Natural killer cell treated with Interleukin-12 subunit alpha and Interleukin-12 subunit beta and Interleukin-15 and Interleukin-18, amount 100 ng/mL, for 72 hours (primary cell): ENCODE measurements at places on chromosomes 16 and 17. TPM values are rescaled to one million over a fixed set of nuclear protein-coding genes. Genes with fewer than 3 reads are reported as not detected.

Gene C17orf100
- 1.5 TPM for total RNA-seq

Gene DNAI2
- not detected for total RNA-seq

Gene STX1B
- total RNA-seq, result 0.50 TPM

Gene TCAP
- 2.1 TPM for total RNA-seq

Gene HOXB8
- total RNA-seq, result not detected

Gene MYH13
- not detected for total RNA-seq

Gene PSMC3IP
- total RNA-seq, result 41.3 TPM

Gene TBC1D3C
- total RNA-seq, result not detected

GRCh38 chr17:382644-383533 lies 30.3 kb upstream of the RPH3AL start:
- H3K27me3 ChIP-seq, result peaks cover 20% of the 10 kb centered on the region
- H3K4me3 ChIP-seq, result peak overlapping the region; percentile 71
- peak overlapping the region; percentile 5 for H3K27ac ChIP-seq
- peaks cover 18% of the 10 kb centered on the region for H3K4me1 ChIP-seq

DNA sequence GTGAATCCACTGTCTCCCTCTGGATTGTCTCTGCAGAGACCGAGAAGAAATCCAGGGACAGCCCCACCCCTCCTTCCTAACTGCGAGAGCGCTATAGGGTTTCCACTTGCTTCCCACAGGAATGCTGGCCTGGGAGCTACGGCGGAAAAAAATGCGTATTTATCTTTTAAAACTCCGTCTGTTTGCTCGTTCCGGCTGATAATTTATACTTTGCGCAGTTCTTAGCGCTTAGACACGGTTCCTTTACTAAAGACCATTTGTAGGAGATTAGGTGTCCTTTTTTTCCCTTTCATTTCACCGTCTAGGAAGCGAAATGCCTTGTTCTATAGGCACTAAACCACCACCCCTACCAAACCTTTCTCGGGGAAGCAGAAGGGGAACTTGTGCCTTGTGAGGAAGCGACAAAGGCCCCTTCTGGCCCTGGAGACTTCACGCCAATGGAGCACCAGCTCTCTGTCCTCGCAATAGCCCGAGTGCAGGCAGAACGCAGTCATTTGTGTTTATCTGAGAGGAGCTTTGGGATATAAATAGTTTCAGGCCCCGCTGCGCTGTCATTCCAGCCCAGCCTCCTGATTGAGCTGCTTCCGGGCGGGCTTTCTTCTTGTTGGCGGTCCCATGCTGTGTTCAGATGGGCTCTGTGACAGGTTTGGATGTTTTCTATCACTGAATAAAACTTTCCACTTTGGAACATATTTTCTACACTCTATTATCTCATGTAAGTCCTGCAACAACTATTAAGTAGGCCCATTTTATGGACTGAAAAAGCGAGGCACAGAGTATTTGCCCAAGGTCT lies 791 bp upstream of the SUPT4H1 start:
- peaks cover 49% of the 10 kb centered on the region for H3K4me1 ChIP-seq
- no peak for DNase-seq
- peaks cover 41% of the 10 kb centered on the region for H3K36me3 ChIP-seq
- H3K27ac ChIP-seq, result peak overlapping the region; percentile 98
- no peaks in the 10 kb centered on the region for H3K27me3 ChIP-seq

DNA sequence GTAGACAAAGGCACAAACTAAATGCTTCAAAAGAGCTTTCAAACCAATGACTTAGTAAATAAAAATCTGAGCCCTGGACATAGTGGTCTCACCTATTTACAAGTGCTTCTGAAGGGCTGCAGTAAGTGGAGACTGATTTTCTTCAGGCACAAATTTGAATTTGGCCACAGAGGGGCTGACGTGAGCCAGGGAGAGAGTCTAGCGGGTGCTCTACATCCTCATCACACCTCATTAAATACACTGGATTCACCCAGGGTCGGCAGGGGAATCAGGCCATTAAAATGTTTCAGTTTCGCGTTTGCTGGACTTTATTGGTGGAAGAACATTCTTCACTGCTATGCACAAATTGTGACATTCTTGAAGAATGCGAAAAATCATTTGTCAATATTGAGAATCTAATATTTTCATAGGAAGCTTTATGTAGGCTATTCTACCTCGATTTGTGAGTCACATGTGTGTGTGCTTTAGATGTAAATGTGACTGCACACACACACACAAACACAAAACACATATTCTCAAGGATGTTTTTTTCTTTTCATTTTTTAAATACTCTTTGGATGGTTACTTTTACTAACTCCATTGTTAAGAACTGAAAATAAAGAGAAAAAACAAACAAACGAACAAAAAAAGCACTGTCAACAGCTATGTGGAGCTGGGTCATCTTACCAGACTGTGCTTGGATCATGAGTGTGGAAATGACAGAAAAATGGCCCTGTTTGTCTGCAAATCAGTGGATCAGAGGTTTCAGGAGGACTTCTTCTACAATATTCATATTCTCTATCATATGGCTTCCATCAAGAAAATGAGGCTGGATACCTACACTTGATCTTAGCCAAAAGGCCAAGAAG lies 58.9 kb downstream of the CDH11 start:
- no peaks in the 10 kb centered on the region for H3K4me1 ChIP-seq
- H3K4me3 ChIP-seq, result no peak overlapping the region
- no peaks in the 10 kb centered on the region for H3K36me3 ChIP-seq

DNA sequence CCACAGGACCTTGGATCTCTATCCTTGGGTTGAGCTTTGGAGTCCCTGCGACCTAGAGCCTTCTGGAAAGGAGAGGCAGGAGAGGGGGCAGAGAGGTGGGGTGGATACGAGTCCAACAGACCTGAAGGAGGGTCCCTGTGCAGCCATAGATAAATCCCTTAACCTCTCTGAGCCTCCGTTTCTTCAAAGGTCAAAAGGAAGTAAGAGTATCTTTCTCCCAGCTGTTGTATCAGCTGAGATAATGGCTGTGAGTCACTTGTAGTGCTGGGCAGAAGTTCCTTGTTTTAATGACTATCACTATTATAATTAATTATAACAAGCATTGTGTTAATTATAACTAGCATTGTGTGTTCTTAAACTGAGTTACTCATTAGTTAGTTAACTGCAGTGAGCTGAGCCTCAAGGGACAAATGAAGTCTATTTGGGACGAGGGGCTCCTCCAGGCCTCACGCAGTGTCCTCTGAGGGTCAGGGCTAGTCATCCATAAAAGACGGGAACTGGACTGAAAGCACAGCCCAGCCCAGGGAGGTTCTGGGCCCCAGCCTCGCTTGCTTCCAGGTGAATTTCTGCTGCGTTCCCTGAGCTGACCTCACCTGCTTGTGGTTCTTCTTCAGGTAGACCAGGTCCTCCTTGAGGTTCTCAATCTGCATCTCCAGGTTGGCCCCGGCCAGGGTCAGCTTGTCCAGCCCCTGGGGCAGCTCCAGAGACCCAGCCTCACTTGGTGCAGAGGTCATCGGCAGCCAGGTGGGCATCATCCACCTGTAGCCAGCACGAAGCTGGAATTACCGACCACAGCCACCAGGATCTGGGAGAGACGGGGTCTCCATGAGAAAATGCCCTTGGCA lies 5.7 kb upstream of the KRT17 start:
- no peaks in the 10 kb centered on the region for H3K27me3 ChIP-seq
- no peak overlapping the region for H3K4me3 ChIP-seq
- H3K4me1 ChIP-seq, result no peaks in the 10 kb centered on the region
- H3K36me3 ChIP-seq, result no peaks in the 10 kb centered on the region
- no peak overlapping the region for H3K27ac ChIP-seq
- DNase-seq, result no peak

- H3K27me3 ChIP-seq, result no peaks in the 10 kb centered on the region
- peak overlapping the region; percentile 78 for H3K4me3 ChIP-seq
- H3K27ac ChIP-seq, result peak overlapping the region; percentile 63
- H3K4me1 ChIP-seq, result peaks cover 31% of the 10 kb centered on the region
- DNase-seq, result peak; percentile 82
Measured at GRCh38 chr16:50665128-50665878, 15.8 kb downstream of the SNX20 start.

- H3K4me3 ChIP-seq, result no peak overlapping the region
- DNase-seq, result no peak
- peaks cover 53% of the 10 kb centered on the region for H3K27me3 ChIP-seq
- H3K36me3 ChIP-seq, result no peaks in the 10 kb centered on the region
Measured at GRCh38 chr16:22728167-22728836, 85.7 kb upstream of the HS3ST2 start.

DNA sequence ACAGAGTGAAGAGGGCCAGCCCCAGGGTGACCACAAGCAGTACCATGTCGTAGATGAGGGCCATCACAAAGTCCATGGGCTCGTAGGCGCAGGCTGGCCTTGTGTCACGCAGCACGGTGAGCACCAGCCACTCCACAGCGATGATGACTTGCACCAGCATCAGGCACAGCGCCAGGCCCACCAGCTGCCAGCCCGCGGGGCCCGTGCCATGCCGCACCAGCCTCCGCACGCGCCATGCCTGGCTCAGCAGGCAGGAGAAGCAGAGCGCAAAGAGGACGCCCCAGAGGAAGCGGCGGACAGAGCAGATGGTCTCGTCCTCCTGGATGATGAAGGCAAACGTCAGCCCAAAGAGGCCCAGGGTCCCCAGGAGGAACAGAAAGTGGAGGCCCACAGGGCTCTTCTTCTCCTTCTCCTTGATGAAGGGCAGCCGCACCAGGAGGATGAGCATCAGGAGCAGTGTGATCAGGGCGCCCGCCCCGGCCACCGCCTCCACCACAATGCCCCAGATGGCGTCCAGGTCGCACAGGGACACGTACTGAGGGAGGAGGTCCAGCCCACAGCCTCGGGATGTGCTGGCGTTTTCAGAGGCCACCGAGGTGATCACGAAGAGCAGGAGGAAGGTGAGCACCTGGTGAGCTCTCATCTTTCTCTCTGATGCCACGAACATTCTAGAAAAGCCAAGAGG lies 12.3 kb downstream of the GPRC5B start:
- no peak overlapping the region for H3K4me3 ChIP-seq
- peaks cover 10% of the 10 kb centered on the region for H3K27me3 ChIP-seq
- no peaks in the 10 kb centered on the region for H3K4me1 ChIP-seq
- DNase-seq, result no peak

- H3K27me3 ChIP-seq, result peaks cover 40% of the 10 kb centered on the region
- no peaks in the 10 kb centered on the region for H3K4me1 ChIP-seq
- no peak for DNase-seq
- no peak overlapping the region for H3K4me3 ChIP-seq
- no peaks in the 10 kb centered on the region for H3K36me3 ChIP-seq
Measured at GRCh38 chr17:43740541-43740940, 18.1 kb downstream of the SOST start.

- H3K4me3 ChIP-seq, result peak overlapping the region; percentile 84
- DNase-seq, result no peak
- peaks cover 33% of the 10 kb centered on the region for H3K4me1 ChIP-seq
- H3K27ac ChIP-seq, result peak overlapping the region; percentile 78
- peaks cover 4% of the 10 kb centered on the region for H3K36me3 ChIP-seq
- H3K27me3 ChIP-seq, result no peaks in the 10 kb centered on the region
Measured at GRCh38 chr16:30557707-30557956, 542 bp downstream of the ZNF764 start.

DNA sequence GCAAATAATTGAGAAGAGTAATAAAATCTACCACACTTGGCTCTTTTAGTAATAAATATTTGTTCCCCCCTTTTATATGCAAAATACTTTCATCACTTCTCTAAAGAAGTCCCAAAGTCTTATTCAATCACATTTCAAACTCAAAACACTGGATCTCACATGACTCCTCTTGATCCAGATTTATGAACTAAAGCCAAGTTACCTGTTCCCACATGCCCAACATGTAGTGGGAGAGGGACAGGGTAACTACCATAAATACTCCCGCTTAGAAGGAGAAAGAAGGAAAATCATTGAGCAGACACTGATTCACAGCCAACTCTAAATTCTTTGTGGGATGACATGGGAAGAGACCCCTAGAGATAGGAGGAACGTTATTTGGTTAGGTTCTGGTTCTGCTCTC lies 64.9 kb upstream of the PMFBP1 start:
- no peak overlapping the region for H3K4me3 ChIP-seq
- no peak for DNase-seq
- H3K4me1 ChIP-seq, result no peaks in the 10 kb centered on the region
- peaks cover 4% of the 10 kb centered on the region for H3K27me3 ChIP-seq
- H3K36me3 ChIP-seq, result no peaks in the 10 kb centered on the region

DNA sequence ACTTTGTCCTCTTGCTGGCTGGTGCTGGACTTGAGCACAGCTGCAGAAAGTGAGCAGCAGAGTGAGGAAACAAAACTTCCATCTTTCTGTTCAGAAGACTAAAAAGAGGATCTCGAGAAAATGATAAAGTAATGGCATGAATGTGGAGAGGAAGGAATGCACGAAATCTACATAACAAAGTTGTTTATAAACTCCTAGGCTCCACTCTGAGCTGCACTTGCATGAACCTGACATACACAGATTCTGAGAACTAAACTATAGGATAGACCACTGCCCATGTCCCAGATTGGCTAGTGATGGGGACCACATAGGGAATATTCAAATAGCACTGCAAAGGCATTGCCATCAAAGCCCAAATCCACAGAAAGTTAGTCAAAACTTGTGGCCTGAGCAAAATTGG lies 121.1 kb upstream of the MON1B start:
- no peak overlapping the region for H3K27ac ChIP-seq
- DNase-seq, result no peak
- no peaks in the 10 kb centered on the region for H3K4me1 ChIP-seq
- no peaks in the 10 kb centered on the region for H3K36me3 ChIP-seq
- H3K27me3 ChIP-seq, result no peaks in the 10 kb centered on the region

DNA sequence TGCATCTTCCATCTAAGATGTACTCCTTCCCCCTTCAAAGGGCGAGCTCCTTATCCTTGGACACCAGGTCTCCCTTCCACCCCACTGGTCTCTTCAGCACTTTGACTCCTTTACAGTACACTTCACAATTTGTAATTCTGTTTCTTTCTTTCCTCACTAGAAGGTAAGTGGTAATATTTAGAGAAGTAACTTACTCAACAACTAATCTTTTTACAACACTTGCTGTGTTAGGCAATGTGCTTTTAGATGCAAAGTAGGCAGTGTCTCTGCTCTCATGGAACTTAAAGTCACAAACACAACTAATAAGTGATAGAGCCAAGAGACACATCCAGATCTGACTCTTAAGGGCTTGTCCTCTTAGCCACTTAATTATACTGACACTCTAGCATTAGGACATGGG lies 6.4 kb downstream of the SIAH1 start:
- peak overlapping the region; percentile 45 for H3K27ac ChIP-seq
- H3K27me3 ChIP-seq, result no peaks in the 10 kb centered on the region
- peaks cover 30% of the 10 kb centered on the region for H3K4me1 ChIP-seq

- peak overlapping the region; percentile 70 for H3K27ac ChIP-seq
- H3K4me1 ChIP-seq, result peaks cover 33% of the 10 kb centered on the region
- H3K27me3 ChIP-seq, result no peaks in the 10 kb centered on the region
- no peak for DNase-seq
- H3K4me3 ChIP-seq, result peak overlapping the region; percentile 9
Measured at GRCh38 chr16:11183951-11184350, 72.1 kb downstream of the SOCS1 start.
